HT1080 (cell line): ENCODE measurements at places on chromosomes 7 and 10.

DNA sequence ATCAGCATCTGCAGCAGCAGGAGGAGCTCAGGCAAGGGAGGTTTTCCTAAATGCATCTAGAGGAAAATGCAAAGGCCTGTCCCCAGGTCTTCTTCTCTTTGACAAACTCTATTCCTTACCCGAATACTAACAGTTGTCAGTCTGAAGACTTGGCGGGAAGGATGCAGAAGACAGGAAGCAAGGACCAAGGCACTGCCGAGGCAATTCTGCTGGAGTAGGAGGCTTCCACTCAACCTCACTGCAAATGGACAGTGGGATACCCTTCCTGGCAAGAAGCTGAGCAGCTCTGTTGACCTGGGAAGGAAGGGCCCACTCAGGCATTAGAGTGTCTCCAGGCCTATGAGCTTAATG lies 373.0 kb downstream of the CCSER2 start:
- no peak for DNase-seq

DNA sequence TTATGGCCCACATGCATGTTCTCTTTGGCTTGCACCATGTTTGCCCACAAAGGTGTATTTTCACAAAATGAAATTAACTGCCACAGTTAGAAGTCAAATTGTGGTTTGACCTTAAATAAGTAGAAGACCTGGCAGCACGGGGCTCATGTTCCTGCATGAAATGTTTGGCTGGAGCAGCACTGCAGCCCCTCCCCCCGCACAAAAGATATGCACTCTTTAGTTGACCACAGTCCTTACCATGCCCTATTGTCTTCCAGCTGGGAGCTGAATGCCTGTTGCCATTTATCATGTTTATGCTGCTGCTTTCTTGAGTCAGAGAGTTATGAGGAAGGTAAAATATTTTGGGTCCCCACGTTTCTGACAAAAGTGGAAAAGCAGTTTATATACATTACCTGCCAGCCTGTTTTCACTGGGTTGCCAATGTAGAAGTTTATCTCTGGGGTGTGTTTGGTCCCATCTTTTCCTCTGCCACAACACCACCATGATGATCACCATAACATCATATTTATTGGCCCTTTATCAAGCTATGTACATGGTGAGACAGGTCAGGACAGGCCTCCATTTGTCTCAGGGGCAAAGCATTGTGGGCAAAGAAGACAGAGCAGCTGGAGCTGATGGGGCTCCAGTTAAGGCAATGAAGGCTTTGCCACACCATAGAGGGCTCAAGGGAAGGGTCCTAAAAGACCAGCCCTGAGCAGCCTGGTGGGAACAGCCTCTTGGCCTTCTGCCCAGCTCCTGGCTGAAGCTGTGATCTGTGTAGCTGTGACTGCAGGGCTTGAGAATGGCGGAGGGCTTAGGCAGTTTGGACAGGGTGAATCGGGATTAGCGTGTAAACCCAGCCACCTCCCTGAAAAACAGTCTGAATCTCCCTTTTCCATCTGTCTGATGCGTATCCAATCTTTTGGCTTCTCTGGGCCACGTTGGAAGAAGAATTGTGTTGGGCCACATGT lies 5.4 kb downstream of the PRF1 start:
- no peak for DNase-seq

GRCh38 chr7:17802056-17802455 lies 138.2 kb downstream of the SNX13 start:
- DNase-seq = peak; percentile 1

DNA sequence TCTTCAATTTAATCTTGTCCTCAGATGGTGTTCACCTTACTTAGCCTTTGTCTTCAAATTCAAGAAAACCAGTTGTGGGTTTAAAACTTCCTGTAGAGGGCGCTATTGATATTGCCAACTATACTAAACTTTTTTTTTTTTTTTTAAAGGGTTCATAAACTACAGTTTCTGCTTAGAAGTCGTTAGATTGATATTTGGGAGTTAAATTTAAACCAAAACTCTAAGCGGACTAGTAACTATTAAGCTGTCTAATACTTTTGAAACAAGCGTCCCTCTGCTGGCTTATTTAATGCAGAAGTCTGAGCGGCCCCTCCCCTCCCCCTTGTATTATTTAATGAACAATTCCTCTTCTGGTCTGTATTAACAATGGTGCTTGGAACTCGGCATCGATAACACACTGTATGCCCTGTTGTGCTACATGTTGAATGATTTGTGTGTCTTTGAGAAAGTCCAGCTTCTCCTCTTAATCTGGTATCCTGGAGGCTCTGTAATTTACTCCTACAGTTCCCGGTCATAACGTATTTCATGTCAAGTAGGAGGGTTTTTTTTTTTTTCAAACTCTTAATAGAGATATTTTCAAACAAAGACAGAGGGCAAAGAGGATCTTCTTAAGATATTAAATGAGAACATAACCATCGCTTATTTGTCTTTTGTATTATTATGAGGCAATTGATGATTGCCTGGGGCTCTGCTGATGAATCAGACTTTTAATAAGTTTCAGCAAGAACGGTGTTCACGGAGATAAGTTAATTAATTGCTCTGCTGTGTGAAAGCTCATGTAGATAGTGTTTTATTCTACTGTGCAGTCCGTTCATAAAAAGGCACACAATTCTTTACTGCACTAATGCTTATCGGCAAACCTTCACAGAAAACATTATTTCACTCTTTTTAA lies 22.6 kb upstream of the CREB5 start:
- peak; percentile 61 for DNase-seq
